Stimulated activated CD4-positive, alpha-beta T cell treated with anti-CD3 and anti-CD28 coated beads, Interleukin-12 subunit alpha, Interleukin-12 subunit beta, amount 100 ng/mL, for 24 hours (primary cell): ENCODE measurements at places on chromosomes 3 and 15.

DNA sequence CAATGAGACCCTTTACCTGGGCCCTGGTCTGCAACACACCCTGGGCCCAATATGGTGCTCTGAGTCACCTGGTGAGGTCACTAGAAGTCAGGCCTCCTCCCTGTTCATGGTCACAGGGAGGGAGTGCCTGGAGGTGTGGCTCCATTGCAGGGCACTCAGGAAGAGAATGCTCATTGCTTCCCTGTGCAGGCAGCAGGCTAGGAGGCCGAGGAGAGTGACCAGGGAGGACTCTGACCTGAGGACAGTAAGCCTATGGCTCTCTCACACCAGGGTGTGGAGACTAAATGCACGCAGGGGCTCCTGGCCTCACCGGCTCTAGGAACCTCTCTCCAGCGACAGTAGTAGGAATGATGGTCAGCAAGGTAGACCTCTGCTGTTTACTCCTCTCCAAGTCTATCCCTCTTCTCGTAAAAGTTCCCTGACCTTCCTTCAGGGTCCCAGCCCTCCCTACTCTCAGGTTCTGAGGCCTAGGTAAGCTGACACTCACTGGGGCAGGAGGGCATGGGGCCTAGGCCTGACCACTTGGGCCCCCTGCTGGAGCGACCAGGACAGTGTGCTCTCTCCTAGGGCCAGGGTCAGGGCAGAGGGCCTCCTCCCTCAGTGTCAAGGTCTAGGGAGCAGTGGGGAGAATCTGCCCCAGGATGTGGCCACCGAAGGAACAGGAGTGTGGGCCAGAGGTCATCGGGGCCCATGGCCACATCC lies 9.6 kb upstream of the SLCO2A1 start:
- DNase-seq, result no peak

GRCh38 chr15:78212008-78212407 lies 22.4 kb downstream of the ACSBG1 start:
- DNase-seq, result no peak

GRCh38 chr15:87570206-87570605 lies 686.3 kb downstream of the NTRK3 start:
- DNase-seq, result no peak

- DNase-seq, result no peak
Observed at GRCh38 chr15:42158941-42159340, 2.5 kb upstream of the PLA2G4F start.

DNA sequence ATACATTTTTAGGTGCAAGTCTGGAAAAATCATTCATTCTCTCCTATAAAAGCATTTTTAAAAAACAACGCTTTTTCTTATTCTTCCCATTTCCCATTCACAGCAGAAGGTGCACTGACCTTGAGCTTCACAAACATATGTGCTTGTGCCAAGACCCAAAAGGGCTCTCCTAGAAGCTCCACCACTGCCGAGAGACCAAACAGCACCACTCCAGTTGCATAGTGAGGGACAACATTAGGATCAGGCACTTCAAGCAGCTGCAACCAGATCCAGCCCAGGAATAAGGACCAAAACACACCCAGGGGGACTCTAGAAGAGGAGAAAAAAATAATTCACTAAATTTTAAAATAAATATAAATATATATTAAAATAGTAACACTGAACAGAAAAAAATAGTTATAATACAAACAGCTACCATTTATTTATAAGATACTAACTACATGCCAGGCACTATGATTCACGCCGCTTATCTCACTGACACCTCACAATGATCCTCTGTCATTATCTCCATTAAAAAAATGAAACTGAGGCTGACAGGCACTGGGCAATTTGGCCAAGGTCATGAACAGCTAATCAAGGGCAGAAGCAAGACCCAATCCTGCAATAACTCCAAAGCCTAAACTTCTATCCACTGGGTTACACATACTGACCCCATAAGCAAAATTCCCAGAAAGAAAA lies 7.8 kb downstream of the RFT1 start:
- DNase-seq, result no peak
